Putamen (tissue), 1 donor: ENCODE measurements at places on chromosomes 6 and 20.

DNA sequence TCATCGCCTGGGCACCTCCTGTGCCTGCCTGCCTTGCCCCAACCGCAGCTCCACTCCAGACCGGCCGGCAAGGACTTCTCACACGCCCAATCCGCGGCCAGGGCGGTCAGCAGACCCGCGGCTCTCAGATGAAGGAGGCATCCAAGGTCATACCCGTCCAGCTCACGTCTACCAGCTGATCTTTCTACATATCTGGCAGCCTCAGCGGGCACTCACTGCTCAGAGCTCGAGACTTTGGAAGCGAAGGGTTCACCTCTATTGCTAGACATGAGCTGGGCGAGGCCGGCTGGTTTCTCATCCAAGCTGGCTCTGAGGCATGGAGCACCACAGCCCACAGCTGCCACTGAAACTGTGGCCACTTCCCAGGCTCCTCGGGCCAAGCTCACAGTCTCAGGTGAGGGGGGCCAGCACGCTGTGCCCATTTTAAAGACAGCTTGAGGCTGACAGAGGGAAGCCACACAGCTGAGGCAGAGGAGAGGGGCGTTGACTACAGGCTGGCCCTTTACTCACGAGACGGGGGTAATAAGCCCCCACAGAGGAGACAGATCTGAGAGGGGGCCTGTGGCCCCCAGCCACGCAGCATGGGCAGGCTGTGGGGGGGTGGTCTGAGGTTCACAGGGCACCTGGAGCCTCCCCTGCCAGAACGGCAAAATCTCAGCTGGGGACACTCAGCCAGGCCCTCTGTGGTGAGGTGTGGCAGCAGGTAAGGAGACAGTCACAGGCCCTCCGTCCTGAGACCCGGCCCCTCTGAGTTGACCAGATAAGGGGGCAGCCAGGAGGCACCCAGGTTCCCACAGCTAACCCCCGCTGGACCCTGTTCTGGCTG, 2.0 kb downstream of the LAMA5 start:
- no peak for DNase-seq

DNA sequence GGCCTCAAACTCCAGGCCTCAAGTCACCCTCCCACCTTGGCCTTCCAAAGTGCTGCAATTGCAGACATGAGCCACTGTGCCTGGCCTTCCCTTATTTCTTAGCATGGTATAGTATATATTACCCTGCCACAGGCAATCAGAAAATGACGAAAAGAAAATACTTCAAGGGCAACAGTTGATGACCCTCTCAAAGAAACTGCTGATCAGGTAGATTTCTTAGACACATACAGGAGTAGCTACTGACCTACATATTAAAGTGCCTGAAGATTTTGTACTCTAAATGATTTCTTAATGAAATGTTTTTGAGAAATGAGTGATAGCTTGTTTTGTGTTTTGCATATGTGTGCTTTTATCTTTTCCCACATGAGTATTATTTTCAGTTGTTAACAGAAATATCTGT, 4.6 kb downstream of the SLC35F1 start:
- no peak for DNase-seq

DNA sequence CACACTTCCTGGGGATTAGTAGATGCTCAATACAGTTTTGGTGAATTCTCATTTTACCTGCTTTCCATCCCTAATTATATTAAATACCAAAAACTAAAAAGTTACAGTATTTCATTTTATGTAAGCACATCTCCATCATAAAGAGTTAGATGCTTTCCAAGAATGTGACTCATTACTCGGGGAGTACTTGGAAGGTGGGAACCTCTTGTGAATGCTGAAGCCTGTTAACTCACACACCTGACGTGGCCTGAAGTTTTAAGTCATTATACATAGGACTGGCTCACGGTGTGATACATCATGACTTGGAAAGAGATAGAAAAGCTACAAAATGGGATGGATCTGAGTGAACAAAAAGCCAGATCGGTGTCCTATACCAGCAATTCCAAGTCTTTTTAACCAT, 2.2 kb upstream of the OSER1 start:
- no peak for DNase-seq

- DNase-seq = peak; percentile 57
Observed at GRCh38 chr20:59696476-59696875, 92.1 kb downstream of the PHACTR3 start.

DNA sequence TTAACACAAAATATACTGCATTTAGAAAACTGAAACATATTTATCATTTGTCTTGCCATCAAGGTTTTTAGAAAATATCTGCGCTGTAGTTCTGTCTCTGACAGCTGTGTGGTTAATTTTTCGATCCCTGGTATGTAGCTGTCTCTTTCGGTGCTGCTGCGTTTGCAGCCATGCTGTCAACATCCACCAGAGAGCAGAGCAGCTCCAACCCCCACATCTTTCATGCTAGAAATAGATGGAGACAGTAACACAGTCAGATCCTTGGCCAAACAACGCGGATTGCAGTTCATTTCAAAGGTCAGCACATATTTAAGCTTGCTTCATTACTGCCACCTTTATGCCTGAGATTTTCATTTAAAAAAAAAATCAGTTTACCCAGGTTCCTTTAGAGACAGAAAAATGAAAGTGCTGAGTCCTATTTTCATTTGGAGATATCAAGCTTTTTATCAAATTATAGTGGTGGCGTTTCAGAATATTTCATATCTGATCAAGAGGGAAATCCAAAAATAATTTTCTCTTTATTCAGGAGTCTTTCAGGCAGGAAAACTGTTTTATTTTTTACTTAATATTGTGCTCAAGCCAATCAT, 157.7 kb upstream of the MMS22L start:
- DNase-seq = peak; percentile 93

- peak; percentile 55 for DNase-seq
Observed at GRCh38 chr6:166830185-166830890, 126.0 kb downstream of the RNASET2 start.

- no peak for DNase-seq
Observed at GRCh38 chr6:164694386-164694785, 615.0 kb downstream of the C6orf118 start.

GRCh38 chr20:58692579-58693225, at the start of gene NPEPL1:
Gene NPEPL1, plus strand, starts transcription at chr20:58692800. Its CDS starts 101 bp downstream, at chr20:58692901.
- peak; percentile 73 for DNase-seq

DNA sequence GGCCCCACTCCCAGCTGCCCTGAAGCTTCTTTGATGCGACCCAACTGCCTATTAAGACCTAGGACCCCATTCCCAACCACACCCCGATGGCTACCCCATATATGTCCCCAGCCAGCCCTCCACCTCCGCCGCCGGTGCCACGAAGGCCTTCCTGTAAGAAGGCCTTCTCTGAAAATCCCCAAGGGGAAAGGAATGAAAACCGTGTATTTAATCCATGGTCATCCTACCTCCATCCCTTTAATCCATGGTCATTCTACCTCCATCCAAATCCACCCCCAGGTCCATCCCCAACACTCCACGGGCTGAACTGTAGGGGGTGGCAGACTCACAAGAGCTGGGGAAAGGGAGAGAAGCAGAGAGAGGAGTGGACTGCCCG, 545 bp upstream of the VSX1 start:
- DNase-seq = no peak

DNA sequence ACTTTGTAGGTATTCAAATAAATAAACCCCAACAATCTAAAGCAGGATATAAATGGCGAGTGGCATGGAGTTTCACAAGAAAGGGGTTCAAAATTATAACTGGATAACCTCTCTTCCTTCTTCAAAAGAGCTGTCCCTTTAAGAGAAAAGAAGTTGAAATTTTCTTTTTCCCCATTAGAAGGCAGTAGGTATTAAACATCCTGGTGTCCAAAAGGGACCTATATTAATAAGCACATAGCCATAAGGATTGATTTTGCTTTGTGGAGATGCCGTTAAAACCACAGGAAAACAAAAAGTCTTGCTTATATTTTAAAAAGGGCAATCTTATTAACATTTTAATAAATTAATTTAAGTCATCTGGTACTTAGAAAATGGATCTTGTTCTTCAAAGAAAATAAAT, 76.5 kb downstream of the LYRM4 start:
- DNase-seq = no peak

GRCh38 chr6:157186785-157187181, 136.5 kb downstream of the TMEM242 start:
- DNase-seq = no peak

- DNase-seq = peak; percentile 27
Observed at GRCh38 chr6:83193747-83194566, 800 bp downstream of the RWDD2A start.

DNA sequence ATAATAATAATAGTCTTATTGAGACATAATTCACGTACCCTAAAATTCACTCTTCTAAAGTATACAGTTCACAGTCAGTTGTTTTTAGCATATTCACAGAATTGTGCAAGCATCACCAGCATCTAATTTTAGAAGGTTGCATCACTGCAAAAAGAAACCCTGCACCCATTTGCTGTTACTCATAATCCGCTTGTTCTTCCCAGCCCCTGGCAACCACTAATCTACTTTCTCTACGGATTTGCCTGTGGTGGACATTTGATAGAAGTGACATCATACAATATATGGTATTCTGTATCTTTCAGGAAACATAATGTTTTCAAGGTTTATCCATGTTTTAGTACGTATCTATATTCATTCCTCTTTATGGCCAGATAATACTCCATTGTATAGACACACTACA, 41.5 kb upstream of the FAM184A start:
- DNase-seq = no peak

DNA sequence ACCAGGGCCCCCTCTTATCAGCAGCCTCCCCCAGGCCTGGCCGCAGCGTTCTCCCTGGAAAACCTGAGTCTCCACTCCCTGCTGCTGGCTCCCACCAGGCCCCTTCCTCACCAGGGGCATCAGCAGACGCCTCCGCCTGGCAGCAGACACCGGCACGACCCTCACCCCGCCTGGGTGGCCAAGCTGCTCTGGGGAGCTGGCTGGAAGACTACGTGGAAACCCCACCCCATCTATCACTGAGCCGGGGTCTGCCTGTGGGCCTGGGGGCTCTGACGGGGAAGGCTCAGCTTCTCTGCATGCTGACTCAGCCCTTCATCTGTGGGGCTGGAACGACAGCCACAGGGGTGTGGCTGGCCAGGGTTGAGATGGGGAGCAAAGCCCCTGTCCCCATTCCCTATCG, 19.1 kb upstream of the RBBP8NL start:
- DNase-seq = no peak

DNA sequence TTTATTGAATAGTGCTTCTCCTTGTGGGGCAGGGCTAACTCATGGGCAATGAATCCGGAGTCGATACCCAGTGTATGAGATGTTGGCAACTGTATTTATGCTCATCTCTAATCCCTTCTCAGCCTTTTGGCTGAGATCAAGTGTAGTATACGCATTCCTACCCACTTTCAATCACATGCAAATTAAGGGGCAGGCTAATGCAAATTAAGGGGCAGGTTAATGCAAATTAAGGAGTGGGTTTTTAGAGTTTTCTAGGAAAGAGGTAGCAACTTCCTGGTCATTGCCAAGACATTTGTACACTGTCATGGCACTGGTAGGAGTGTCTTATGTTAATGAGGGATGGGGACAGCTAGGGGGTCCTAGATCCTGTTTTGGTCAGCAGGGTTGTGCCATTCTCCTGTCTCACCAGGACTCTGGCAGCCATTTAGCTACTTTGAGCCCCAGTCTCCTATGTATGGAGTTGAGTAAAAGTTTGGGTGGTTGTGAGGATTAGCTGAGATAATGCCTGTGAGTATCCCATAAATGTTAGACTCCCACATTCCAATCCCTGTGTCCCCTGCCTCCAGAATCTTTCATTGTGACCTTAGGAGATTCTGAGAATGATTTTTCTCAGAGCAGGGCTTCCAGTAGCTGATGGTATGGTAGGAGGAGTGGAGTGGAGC, at the start of gene CNBD2:
Gene CNBD2, plus strand, starts transcription at position 612 of the 662 bp plus-strand sequence. CDS start 173 bp downstream, outside the sequence.
- no peak for DNase-seq

DNA sequence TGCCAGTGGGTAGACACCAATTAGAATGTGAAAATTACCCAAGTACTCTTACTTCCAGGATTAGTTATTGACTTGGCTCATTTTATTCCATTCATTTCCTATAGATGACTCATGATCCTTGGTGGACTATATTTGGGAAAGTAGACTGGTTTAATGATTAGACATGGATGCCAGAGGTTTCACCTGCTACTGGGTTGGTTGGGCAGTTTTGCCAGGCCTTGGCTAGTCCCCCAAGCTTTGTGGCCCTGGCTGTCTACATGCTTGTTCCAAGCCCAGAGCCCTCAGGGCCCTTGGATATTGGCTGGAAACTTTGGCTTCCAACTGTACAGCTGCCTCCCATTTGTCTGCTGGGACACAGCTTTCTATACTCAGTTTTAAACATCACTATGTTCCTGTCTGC, 104.1 kb downstream of the ZFP64 start:
- no peak for DNase-seq

- no peak for DNase-seq
Observed at GRCh38 chr6:166640342-166641043, 13.4 kb upstream of the RPS6KA2 start.

DNA sequence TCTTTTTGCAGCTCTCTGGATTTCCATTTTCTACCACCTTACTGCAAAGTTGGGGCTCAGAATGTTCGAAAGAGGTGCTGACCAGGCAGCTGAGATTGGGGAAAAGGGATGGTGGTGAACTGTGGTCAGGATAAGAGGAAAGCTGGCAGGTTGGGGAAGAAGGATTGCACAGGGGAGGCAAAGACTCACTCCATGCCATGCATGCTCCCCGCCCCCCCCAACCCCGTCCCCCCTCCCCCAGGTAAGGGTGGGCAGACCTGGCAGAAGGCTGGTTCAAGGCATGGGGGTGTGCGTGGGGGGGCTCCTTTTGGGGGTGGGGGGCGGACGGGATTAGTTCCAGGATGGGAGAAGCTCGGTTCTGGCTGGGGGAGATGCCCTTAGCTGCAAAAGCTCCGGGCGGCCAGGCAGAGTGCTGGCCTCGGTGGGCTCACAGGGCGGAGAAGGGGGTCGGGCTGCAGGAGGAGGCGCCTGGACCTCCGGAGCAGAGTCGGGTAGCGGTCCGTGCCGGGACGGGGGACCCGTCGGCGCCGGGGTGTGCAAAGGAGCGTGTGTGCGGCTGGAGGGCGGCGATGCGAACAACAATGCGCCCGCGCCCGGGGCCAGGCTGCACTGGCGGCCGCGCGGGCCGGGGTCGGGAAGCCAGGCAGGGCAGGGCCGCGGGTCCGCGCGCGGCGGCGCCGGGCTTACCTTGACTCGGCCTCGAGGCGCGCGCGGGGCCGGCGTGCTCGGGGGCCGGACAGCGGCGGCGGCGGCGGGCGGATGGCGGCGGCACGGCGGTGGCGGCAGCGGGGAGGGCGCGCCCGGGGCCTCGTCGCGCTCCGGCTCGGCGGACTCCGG, 880 bp downstream of the ADNP start:
- peak; percentile 16 for DNase-seq

DNA sequence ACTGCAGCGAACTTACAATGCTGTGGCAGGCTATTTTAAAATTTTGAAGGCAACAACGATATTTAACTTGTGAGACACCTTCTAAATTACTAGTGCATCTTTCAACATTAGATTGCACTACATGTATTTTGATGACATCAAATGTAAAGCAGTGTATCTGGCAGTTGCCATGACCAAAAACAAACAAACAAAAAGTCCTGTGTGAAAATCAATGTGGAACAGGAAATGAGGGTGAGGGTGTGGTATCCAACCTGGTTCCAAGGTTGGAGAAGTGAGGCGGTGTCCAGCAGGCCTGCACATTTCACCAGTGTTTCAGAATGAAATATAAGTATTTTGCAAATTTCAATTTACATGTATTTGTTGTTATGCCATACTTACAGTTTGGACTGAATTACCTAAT, 112.0 kb downstream of the LAMP5 start:
- DNase-seq = no peak

- DNase-seq = no peak
Observed at GRCh38 chr6:22221211-22221610, 75.6 kb downstream of the PRL start.
